HAP-1 (cell line): ENCODE measurements at places on chromosomes 4 and X.

- peak; percentile 73 for DNase-seq
Observed at GRCh38 chr4:61866378-61867030, 666.4 kb downstream of the ADGRL3 start.

GRCh38 chr4:151276787-151277562, at the start of gene PRSS48:
PRSS48 (plus strand) TSS chr4:151277161; CDS start chr4:151277173, 12 bp downstream.
- DNase-seq = peak; percentile 60

DNA sequence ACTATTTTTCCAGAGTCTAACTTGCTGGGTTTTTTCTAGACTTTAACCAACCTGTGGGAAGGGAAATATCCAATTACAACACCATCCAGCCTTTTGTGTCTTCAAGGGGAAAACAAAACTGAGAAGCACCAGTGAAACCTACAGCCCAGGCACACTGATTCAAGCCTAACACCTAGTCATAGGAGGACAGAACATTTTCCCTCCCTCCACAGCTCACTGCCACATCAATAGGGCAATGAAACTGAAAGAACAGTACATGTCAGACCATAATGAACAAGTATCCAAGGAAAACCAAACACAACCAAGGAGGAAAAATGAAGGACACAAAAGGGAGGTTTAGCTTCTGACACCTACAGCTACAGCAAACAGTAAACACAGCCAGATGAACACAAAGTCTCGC, 17.6 kb downstream of the MAGEA8 start:
- no peak for DNase-seq

- peak; percentile 52 for DNase-seq
Observed at GRCh38 chrX:110992611-110993010, 103.4 kb upstream of the PAK3 start.

- peak; percentile 71 for DNase-seq
Observed at GRCh38 chrX:40108162-40108958, 10.6 kb upstream of the BCOR start.
